ENCODE measurements at places on chromosomes 4 and X. TPM values are rescaled to one million over a fixed set of nuclear protein-coding genes. Genes with fewer than 3 reads are reported as not detected.

The TBC1D8B gene
- 10.4 TPM for total RNA-seq

The SLC25A6 gene
- 166 TPM for total RNA-seq

The SLC7A11 gene
- 24.7 TPM for total RNA-seq

The GAGE12J gene
- total RNA-seq = not detected

The GAGE12C gene
- not detected for total RNA-seq

The GPRASP2 gene
- 24.7 TPM for total RNA-seq

The SNX25 gene
- 28.3 TPM for total RNA-seq

The MAGEC3 gene
- not detected for total RNA-seq

The DMRTC1B gene
- total RNA-seq = not detected

The LRAT gene
- total RNA-seq = under 0.01 TPM

The TBL1X gene
- 21.1 TPM for total RNA-seq

The KIT gene
- total RNA-seq = 6.9 TPM
